ENCODE measurements at places on chromosomes 7 and 10.

GRCh38 chr10:51171946-51172345 is 97.7 kb downstream of the PRKG1 start:
- DNase-seq: no peak

- DNase-seq: no peak
Observed at GRCh38 chr7:116951366-116952292, 1.7 kb upstream of the ST7 start.

GRCh38 chr10:69048103-69048502 is 39.8 kb upstream of the SRGN start:
- DNase-seq: no peak

GRCh38 chr10:88731296-88731695 is 25.2 kb downstream of the LIPK start:
- no peak for DNase-seq

DNA sequence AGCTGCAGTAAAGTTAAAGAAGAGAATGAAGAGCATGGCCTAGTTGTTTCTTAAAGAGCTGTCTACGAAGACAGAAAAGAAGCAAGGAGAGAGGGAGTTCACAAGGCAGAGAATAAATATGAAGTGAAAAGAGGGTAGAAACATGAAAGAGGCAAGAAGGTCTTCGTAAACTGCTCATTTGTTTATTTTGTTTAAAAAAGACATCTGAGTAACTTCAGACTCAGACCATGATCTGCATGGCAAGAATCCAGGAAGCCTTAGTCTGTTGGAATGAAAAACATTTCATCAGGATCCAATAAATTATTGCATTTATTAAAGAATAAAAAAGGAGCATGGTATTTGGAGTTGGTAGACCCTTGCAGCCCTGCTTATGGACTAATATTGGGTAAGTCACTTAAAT is 151.1 kb downstream of the SEM1 start:
- DNase-seq: no peak

DNA sequence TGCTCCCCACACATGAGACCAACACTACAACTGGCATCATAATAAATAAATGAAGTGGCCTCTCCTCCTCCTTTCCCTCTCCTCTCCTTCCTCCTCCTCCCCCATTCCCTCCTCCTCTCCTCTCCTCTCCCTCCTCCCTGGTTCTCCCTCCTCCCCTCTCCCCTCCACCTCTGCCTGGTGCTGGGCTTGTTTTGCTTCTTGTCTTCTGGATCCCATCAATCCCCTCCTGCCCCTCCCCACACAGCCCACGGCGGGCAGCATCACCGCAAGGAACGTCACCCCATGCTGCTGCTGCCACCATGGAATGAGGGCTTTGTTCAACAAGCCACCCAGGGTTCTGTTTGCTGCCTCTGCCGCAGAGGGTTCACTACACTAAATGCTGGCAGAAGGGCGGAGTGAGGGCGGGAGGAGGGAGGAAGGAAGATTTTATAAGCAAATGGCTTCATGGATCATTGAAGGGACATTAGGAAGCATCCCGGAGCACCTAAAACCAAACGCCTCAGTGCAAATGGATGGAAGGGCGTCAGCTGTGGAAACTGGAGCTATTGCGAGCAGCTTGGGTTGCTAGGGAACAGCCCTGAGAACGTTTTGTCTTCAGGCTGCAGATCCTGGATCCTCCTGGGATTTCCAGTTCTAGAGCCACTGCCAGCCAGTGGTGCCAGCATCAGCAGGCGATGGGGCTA is 379.7 kb upstream of the ZMIZ1 start:
- DNase-seq: no peak

DNA sequence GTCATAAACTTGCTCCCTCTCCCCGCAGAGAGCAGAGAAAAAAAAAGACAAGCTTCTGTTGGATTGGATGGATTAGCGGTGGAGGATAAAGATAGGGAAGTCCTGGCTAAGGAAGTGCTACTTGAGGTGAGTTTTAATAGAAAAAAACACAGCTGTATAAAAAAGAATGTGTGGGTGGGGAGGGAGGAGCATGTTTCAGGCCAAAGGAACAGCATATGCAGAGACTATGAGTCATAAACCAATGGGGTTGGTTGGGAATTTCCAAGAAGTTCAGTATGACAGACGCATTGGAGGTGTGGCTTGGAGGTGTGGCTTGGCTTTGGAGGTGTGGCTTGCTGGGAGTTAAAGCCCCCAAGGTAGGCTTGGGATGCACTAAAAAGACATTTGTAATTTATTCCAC is 103.0 kb upstream of the LSM8 start:
- DNase-seq: no peak

DNA sequence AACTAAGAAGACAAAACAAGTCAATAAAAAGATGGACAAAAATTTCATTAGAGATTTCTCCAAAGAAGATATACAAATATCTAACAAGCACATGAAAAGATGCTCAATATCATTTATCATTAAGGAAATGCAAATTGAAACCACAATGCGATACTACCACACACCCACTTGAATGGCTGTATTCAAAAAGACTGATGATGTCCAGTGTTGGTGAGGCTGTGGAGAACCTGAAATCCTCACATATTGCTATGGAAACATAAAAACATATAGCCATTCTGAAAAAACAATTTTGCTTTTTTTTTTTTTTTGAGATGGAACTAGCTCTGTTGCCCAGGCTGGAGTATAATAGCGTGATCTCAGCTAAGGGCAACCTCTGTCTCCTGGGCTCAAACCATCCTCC is 124.1 kb upstream of the LAMB4 start:
- no peak for DNase-seq

GRCh38 chr7:126370038-126370668 is 882.6 kb downstream of the GRM8 start:
- no peak for DNase-seq

DNA sequence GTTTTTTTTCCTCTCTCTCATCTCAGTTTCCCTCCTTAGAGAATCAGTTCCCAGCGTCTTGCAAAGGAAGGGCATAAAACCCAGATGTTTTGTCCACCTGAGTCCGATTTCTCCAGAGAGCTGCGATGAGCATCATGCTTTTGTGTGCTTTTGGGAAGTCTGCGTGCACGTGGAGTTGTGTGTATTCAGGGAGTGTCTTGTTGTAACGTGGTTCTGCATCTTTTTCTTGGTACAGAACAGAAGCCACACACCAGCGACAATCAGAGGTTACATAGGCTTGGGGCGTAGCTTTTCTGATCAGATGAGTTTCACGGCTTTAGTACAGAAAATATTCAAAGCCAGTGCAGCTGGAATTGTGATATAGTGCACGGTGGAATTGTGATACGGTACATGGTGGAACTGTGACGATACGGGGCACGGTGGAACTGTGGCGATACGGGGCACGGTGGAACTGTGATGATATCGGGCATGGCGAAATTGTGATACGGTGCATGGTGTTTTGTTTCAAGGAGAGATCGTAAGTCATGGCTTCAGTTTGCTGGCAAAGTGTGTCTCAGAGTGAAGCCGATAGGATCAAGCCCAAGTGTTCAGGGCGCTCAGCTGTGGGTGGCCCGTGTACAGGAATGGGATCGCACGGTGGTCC is 32.8 kb downstream of the FOXK1 start:
- DNase-seq: no peak
